Stimulated activated CD8-positive, alpha-beta memory T cell treated with anti-CD3 and anti-CD28 coated beads, Interleukin-7, amount 100 ng/mL, for 1 hour (primary cell): ENCODE measurements at places on chromosomes 1 and 21.

DNA sequence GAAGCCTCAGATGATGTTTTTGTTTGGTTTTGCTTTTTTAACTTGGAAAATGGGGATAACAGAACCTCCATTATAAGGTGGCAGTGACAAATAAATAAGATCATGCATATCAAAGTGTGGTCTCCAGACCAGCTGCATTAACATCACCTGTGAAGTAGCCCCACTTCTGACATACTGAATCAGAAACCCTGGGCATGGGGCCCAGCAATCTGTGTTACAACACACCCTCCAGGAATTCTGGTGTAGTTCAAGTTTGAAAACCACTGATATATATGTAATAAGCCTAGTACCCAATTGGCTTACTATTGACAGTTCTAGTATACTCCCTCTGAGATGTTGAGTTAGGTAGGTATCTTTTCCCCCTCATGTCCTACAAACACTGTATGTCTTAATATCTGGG is 24.1 kb upstream of the RNF19B start:
- no peak for DNase-seq

GRCh38 chr1:3618881-3619671 is 5.7 kb upstream of the TPRG1L start:
- DNase-seq, result peak; percentile 55

GRCh38 chr1:24020025-24020424 is 39.9 kb upstream of the SRSF10 start:
- DNase-seq, result no peak

DNA sequence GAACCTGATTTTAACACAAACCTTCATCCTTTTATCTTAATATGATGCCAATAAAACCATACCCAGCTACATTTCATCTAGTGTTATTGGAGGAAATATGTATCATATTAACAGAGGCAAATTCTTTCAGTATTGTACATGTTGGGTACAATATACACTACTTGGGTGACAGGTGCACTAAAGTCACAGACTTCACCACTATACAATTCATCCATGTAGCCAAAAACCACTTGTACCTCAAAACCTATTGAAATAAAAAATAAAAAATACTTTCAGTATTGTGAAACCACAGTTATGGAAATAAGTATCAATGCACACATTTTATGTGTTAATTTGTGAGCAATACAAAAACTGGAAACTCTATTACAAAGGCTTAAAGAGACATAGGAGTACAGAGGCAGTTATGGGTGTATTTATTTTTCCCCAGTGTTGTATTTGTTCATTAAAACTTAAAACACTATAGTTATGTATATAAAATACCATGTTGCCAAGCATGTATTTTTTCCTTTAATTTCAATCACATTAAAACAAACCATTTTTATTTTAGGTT is 25.1 kb upstream of the GPR88 start:
- DNase-seq, result no peak
